ENCODE measurements at places on chromosomes 11 and 22. TPM values are rescaled to one million over a fixed set of nuclear protein-coding genes. Genes with fewer than 3 reads are reported as not detected.
A peak's percentile ranks its signal among the peaks of the same experiment; 100 is the strongest.

DNA sequence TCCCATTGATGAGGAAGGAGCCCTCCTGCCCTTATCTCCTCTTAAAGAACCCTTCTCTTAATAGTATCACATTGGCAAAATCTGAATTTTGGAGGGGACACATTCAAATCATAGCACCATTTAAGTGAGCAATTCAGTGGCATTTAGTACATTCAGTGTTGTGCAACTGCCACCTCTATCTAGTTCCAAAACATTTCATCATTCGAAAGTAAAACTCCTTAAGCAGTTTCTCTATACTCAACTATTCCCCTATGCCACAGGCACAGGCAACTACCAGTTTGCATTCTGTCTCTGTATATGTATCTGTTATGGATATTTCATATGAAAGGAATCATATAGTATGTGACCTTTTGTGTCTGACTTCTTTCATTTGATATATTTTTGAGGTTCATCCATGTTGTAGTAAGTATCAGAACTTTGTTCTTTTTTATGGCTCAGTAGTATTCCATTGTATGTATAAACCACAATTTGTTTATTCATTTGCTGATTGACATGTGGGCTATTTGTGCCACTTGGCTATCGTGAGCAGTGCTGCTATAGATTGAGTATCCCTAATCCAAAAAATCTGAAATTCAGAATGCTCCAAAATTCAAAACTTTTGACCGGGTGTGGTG is 22.9 kb downstream of the FAR1 start:
- DNase-seq: no peak

DNA sequence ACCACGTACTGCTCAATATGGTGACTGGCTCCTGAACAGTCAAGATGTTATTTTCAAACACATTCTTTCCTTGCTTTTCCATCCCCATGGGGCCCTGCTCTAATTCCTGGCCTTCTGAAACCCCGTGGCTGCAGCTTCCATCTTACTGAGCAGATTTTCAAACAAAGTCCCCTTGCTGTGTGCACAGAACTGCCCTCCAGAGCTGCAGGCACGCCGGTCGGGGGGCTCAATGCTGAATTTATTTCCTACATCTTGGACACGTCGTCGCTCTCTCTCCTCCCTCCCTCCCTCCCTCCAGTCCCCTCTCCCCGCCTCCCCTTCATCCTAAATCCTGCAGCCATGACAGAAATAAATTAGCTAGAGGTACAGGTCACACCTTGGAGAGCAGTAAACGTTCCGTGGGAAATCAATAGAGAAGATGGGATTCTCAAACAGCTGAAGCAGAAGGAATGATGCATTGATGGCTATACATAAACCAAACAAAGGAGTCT is 243.1 kb upstream of the BLID start:
- no peak for DNase-seq

GRCh38 chr22:19880786-19881569 is 26.3 kb upstream of the GNB1L start:
- peak; percentile 42 for DNase-seq

Gene LRRC74B
- not detected for total RNA-seq

Gene ZC3H7B
- 53.8 TPM for total RNA-seq

DNA sequence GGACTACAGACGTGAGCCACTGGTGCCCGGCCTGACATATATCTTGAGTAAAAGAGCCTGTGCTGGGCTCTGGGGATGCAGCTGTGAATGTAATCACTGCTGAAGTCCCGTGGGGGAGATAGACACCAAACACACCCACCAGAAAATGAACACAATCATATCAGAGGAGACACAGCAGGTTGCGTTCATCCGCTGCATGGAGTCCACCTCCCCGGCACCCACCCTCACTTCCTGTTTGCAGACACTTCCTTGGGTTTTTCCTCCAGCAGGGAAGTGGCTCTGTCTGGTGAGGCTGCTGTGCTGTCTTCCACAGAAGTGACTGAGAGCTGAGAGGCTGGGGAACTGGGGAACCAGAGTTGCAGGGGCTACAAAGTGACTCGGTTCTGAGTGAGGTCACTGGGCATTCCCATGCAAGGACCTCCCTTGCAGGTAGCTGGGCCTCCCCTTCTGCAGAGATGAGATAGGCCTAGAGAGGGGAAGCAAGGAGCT is 7.2 kb downstream of the MICALL1 start:
- no peak for DNase-seq

- DNase-seq: peak; percentile 74
These were observed 128.0 kb upstream of the ANO1 start for GRCh38 chr11:69950120-69950519.

Gene CYP2D6
- total RNA-seq: 358 TPM

DNA sequence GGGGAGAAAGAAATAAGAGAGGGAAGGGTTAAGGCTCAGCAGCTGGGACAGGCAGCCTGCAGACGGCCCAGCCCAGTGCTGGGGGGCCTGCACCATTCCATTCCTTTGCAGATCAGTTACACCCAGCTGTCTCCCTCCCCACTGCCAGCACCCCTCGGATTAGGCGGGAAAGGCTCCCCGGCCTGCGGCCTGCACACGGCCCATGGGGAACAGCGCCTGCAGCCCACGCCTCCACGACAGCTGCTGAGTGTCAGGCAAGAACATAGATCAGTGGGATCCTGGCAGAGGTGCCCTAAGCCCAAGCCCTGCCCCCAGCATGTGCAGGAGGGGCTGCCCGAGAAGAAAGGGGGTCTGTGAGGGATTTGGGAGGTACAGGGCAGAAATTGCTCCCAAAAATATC is 65.8 kb upstream of the MYOD1 start:
- DNase-seq: no peak

Gene ASCL2
- 0.83 TPM for total RNA-seq

Gene NOL12
- 9.9 TPM for total RNA-seq

DNA sequence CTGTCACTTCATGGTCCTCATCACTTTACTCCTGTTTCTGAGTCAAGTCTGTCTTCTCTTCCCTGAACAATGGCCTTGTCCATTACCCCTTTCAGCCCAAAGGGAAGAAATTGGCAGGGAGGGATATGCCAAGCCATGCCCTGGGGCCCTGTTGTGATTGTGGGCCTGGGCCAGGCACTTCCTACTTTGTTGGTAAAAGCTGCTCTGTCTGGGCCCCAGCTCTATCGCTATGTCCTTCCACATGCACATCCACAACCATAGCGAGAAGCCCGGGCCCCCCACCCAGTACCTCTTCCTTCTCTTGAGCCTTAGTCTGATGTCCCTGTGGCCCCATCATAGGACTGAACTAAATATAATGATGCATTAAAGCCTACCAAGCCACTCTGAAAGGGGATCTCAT is 126.7 kb upstream of the RCN1 start:
- DNase-seq: no peak

Gene HEPHL1
- total RNA-seq: not detected

DNA sequence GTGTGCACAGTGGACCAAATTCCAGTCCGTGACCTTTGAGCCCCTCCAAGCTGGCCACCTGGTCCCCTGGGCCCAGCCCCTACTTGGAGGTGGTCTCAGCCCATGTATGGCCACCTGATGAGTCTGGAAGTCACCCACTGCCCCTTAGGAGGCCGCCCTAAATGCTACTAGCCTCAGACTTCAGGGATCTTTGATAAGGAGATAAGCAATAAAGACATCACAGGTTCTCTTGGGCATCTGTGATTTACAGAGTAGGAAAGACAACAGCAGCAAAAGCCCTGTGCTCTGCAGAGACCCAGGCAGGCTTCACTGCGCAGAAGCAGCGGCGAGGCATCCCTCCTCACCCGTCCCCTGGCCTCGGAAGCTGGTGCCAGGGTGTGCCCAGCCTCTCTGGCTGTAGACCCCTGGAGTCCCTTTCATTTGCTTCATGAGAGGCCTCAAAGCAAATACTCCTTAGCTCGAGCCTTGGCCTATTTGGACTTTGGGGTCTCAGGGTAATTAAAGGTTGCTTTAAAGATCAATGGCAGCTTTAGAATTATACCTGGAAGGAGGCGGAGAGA is 360.1 kb downstream of the TBC1D22A start:
- DNase-seq: no peak

DNA sequence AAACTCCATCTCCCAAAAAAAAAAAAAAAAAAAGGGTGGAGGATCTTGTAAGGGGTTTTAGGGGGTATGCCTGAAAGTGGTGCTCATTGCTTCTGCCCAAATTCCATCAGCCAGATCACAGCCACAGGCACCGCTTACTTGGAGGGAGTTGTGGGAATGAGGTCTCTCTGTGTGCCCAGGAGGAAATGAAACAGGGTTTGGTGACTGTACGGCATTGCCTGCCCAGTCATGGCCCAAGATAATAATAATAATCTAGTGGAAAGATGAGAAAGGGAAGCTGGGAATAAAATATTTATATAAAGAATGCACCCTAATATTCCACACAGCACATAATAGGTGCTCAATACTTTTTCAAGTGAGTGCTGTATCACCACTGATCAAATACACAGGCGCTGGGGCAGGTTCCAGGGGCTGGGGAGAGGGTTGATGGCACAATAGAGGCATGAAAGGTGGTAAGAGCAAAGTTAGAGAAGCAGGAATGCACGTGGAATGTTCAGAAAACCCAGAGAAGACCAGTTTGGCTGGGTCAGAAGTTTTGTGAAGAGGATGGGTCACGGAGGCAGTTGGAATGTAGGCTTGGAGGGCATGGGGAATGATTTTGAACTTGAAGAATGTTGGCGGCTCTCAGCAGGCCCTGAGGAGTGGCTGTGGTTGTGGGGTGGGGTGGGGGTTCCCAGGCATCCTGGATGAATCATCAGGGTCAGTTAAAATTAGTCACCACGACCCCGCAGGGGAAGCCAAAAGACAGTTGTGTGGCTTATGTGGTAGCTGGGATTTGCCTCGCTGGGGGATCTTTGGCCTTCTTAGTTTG is 12.5 kb upstream of the MB start:
- DNase-seq: no peak

DNA sequence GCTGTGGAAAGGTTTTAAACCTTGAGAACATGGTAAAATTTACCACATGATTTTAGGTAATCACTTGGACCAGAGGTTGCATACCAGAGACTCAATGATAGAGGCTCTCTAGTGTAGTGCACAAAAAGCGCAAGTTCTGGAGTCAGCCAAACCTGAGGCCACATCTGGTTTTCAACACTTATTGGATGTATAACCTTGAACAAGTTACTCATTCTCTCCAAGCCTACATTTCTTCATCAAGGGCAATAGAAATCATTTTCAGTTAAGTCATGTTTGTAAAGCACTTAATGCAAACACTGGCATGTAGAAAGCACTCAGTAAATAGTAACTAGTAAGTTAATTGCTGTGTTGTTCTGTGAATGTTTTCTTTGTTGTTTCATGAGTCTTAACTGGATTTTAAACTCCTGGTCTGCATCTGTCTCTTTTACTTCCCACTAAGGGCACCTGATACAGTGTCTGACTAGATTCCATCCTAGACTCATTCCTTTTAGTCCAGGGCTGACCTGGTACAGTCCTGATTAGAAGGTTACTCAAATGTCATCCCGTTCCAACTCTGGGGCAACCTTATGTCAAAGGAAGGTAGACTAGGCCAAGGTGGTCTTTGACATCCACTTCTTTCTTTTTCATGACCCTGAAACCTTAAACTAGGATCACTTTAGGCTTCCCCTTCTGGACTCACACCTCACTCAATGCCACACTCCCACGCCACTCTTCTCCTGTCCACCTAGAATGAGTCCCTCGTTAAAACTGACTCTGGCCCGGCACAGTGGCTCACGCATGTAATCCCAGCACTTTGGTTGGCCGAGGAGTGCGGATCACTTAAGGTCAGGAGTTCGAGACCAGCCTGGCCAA is 34.5 kb upstream of the EED start:
- no peak for DNase-seq
